ENCODE measurements at places on chromosomes 1 and 21. TPM values are rescaled to one million over a fixed set of nuclear protein-coding genes. Genes with fewer than 3 reads are reported as not detected.

Gene KRTAP12-1
- not detected for total RNA-seq

Gene SPRR1A
- total RNA-seq = not detected

Gene YIPF1
- total RNA-seq = 12.5 TPM

- DNase-seq = peak; percentile 79
Observed at GRCh38 chr1:27350663-27351540, 9.1 kb downstream of the SYTL1 start.

Gene SPATA45
- not detected for total RNA-seq

GRCh38 chr1:240363315-240363714 lies 248.6 kb downstream of the GREM2 start:
- DNase-seq = no peak

Gene FOXD3
- 0.32 TPM for total RNA-seq

Gene SH2D1B
- total RNA-seq = 0.40 TPM

DNA sequence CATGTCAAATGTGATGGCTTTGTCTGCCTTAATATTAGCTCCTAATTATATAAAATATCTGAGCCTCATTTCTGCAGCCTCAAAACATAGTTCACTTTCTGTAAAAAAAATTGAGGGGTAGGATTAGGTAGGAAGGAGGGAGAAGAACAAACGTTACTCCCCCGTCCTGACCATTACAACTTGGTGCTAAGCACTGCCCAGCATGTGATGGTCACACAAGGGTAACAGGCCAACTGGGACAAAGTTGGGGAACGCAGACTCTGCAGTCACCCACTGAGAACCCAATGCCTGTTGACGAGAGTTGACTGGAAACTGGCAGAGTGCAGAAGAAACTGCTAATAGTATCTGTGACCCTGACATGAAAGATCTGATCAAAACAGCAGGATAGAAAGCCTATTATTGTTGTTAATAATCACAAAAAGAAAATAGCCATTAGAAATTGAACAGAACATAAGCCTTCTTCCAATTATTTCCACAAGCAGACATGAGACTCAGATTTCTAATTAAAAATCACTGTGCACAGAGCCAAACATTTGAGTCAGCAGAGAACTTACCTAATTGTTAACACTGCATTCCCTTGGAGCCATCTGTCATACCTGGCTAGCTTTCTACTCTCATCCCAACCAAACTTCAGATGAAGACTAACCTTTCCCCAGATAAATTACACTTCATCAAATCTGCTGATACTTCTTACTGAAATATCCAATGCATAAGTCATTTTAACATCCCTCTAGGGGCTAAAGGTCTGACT lies 5.5 kb downstream of the SORT1 start:
- peak; percentile 49 for DNase-seq

Gene CAPN8
- not detected for total RNA-seq

- DNase-seq = no peak
Observed at GRCh38 chr21:29287383-29287782, 11.3 kb upstream of the BACH1 start.

Gene DONSON
- total RNA-seq = 7.6 TPM

- no peak for DNase-seq
Observed at GRCh38 chr1:197471248-197471985, 203.4 kb downstream of the CRB1 start.

DNA sequence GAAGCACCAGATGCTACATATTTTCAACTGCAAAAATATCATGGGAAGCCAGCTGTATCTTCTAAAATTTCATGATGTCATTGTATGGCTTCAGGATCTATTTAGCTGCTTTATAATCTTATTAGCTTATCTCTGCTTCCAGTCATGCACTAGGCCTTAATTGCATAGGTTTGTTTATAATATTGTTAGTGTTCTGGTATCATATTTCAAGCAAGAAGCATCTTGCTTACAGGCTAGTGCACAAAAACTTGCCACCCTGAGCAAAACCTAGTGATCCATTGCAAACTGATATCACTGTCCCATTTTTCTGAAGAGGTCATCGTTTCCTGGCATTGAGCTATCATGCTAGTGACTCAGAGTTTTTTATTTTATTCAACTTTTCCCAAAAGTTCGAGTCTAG lies 15.7 kb upstream of the NRIP1 start:
- DNase-seq = no peak

Measured in left ventricle myocardium superior (tissue), 1 donor.